ENCODE measurements at places on chromosomes 5 and 9.

DNA sequence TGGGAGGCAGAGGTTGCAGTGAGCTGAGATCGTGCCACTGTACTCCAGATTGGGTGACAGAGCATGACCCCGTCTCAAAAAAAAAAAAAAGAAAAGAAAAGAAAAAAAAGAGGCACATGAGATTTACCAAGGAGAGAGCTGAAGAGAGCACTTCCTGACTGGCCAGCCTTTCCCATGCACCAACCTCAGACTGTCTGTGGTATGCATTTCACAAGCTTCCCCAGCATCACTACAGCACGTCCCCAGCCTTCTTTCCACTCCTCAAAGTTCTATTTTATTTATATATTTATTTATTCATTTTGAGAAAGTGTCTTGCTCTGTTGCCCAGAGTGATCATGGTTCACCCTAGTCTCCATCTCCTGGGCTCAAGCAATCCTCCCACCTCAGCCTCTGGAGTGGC, 13.6 kb upstream of the FUBP3 start:
- DNase-seq = peak; percentile 39

DNA sequence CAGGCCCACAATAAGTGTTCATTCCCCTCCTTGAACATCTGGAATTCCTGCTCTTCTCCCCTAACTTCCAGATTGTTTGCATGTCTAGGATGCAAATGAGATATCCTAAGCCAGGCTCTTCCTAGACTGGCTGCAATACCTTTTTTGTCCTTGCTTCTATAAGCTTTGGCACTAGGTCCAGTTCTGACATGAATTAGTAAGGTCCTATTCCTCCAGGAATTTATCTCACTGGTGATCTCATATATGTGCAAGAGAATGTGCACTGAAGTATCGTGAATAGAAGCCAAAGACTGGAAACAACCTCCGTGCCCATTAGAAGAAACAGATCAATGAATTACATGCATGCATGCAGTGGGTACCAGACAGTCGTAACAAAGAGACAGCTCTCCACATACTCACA, 25.2 kb downstream of the DUSP1 start:
- peak; percentile 32 for DNase-seq

GRCh38 chr9:79884546-79884945, 312.8 kb downstream of the TLE4 start:
- no peak for DNase-seq

DNA sequence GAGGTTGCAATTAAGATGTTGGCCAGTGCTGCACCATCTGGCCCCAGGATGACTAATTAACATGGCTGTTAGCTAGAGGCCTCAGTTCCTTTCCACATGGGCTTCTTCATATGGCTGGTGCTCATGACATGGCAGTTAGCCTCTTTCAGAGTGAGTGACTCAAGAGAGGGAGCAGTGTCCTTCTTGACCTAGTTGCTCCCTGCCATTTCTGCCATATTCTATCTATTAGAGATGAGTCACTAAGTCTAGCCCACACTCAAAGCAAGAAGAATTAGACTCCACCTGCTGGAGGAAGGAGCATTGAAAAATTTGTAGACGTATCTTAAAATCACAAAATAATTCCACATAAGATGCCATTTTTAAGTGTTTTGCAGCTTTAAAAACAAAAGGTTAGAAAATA, 651.2 kb upstream of the CCNG1 start:
- DNase-seq = no peak

DNA sequence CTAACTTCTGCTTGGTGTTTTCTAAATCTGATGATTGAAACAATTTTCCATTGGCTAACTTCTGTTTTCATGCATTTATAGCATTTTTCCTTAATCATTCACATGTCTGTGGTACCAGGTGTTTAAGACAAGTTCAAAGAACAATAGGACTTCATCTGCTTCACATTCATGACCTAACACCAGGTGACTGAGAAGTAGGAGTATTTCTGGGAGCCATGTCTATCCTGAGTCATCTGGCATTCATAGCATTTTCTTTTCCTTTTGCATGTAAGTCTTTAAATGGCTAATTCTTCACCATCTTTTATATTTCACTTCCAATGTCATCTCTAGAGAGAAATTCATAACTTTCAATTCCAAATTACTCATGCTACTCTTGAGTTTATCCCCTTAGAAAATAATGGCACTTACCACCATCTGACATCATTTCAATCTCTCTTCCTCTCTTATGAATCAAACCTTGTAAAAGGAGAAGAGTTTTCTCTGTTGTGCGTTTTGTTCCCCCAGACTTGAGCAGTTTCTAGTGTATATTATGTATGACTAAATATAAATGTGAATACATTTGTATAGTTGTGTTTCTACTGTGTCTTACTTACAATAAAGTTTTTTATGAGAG, 1196.1 kb upstream of the CDH9 start:
- no peak for DNase-seq

- DNase-seq = peak; percentile 34
Measured at GRCh38 chr5:66582499-66583165, 13.6 kb upstream of the MAST4 start.

- no peak for DNase-seq
Measured at GRCh38 chr5:165161204-165161603, 1655.8 kb downstream of the MAT2B start.

DNA sequence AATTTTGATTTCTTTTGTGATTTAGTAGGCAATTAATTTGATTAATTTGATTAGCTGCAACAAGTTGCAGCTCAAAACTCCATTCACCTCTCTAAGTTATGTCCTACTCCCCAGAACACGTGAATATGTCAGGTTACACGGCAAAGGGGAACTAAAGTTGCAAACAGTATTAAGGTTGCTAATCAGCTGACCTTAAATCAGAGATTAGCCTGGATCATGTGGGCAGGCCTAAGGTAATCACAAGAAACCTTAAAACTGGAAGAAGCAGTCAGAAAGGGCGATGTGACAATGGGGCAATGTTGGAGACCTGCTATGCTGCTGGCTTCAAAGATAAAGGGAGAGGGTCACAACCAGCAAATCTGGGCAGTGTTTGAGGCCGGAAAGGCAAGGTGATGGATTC, 47.3 kb upstream of the ANXA1 start:
- DNase-seq = no peak

DNA sequence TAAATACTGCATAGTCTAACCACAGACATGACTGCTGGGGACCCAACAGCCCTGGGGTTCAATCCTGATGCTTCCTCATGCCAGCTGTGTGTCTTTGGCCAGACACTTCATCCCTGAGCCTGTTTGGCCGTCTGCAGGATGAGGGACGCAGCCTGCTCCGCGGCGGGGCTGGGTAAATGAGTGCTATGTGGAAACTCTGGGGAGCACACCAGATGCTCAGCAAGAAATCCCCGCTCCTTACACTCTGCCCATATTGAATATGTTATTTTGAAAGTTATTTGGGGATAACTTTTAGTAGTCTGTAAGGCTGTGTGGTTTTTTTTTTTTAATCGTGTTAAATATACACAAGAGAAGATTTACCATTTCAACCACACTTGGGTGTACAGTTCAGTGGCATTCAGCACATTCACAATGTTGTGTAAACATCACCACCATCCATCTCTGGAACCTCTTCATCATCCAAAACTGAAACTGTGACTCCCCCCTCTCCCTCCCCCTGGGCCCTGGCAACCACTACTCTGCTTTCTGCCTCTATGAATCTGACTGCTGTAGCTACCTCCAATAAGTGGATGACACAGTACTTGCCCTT, 42.7 kb downstream of the SH3PXD2B start:
- peak; percentile 85 for DNase-seq

DNA sequence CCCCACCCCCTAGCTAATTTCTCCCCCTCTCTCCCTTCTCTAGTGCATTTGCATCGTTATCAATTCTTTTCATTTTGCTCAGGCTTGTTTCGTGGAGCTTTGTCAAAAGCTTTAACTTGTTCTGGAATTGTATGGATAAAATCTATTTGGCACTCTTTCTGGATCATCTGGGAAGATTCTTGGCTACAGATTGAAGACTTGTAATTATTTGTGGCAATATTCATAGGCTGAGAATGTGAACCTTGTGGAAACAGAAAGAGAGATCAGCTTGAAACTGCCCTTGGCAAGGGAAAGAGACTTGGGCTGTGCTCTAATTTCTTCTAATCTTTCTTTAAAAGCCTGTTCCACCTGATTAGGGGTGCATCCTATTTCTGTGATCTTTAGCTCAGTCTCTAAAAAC, 340.6 kb upstream of the DAB2 start:
- DNase-seq = peak; percentile 83

DNA sequence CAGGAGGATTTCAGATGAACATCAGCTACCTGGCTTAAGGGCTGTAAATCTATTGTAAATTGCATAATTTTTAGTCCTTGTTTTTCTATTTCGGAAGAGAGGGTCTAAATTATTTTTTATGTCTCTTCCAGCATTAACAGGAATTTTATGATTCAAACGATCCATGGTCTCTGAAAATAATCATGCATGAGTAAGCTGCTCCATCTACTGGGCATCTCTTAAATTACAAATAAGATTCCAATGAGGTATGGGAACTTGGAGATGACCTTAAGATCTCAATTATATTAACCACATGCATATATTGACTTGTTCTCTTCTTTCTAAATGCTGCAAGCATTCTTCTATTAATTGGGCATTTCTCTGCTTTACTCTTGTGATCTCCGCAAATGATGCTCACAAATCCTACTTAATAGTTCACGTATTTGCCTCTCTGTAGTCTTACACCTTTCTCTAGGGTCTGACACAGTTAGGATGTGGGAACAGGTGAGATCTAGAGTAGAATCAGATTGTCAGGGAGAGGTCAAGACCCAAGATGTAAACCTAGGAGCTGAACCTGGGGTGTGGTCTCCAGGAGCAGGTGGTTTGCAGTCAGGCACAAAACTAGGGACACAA, 86.9 kb downstream of the NUDT12 start:
- DNase-seq = peak; percentile 58

DNA sequence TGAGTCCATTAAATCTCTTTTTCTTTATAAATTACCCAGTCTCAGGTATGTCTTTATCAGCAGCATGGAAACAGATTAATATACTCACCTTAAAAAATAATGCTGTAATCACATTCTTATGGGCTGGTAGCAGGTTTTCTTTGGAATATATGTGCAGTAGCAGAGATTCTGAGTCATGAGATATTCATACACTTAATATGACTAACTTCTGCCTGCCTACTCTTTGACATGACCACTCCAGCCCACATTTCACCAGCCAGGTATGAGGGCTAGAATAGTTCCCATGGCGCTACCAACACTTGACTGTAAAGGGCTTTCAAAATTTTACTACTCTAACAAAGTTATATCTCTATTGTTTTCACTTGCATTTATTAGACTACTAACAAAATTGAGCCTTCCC, 74.1 kb upstream of the GHR start:
- no peak for DNase-seq

- DNase-seq = peak; percentile 91
Measured at GRCh38 chr5:36457511-36458270, 148.7 kb upstream of the SLC1A3 start.

DNA sequence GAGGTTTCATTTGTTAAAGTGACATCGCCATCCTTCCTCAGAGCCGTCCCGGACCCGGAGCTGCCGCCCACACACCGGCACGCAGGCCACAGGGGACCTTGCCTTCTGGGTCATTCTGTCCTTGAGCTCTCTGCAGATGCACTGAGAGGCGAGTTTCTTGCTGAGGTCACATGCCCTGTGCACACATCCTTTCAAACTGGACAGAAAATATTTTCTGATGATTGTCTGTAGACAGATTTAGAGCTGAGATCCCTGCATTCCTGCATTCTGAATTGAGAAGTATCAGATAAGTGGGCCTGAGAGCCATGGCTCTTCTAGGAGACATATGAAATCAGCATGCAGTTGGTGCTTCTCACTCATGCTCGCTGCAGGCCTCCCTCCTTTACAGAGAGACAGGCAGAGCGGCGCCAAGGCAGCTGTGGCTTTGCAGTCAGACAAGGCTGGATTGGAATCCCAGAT, 25.4 kb downstream of the BOD1 start:
- peak; percentile 23 for DNase-seq

- DNase-seq = no peak
Measured at GRCh38 chr9:72998363-72998762, 45.5 kb upstream of the ALDH1A1 start.

- DNase-seq = no peak
Measured at GRCh38 chr5:128199104-128199503, 115.5 kb downstream of the SLC12A2 start.

GRCh38 chr5:3451961-3452360, 143.7 kb upstream of the IRX1 start:
- DNase-seq = no peak

- DNase-seq = no peak
Measured at GRCh38 chr9:130999245-130999623, 9.7 kb upstream of the LAMC3 start.

DNA sequence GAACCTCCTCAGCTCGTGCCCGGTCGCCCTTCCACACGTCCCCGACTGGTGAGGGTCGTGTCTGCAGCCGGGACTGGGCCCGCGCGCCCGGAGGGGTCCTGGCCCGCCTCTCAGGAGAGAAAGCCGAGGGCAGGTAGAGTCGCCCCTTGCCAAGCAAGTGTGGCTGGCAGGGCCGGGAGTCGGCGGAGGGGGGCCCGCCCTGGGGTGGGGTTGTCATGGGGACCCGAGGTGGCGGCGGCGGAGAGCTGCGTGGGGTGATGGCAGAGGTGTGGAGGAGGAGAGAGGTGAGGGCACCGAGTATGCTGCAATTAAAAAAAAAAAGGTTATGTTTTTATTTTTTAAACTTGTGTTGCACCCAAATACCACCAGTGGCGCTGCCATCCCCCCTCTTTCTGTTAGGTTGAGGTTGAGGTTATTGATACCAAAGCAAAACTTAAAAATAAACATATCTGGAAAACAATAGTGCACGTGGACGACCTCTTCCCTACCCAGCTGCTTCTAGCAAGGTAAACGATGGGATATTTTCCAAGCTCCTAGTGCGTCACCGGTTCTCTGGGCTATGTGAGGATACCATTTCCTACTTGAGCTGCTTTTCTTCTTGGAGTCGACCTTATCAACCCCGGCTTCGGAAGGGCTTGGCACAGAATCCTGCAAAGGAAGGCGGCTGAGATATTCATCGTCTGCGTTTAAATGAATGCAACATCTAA, 660 bp downstream of the SCAMP1 start:
- peak; percentile 49 for DNase-seq

DNA sequence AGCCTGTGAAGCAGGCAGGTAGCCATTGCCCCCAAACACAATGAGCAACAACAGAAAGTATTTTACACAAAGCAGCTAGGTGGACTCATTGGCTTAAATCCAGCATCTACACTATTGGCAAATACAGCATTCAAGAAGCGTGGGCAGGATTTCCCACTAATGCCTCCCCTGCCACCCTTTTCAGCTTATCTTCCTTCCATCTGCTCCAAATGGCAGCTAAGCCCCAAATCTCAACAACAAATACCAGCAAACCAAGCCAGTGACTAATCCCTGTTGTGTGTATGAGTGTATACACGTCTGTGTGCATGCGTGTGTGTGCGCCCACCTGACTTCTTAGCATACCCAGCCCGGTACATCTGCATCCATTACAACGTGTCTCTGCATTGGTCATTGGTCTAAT, 151.2 kb upstream of the WWC1 start:
- DNase-seq = no peak

Measured in AG10803 (cell line).